Activated naive CD4-positive, alpha-beta T cell treated with anti-CD3 and anti-CD28 coated beads, Interleukin-2, amount 50 U/mL, for 72 hours (primary cell): ENCODE measurements at places on chromosomes 12 and 14.

- no peak for DNase-seq
These were observed 76.7 kb downstream of the GALC start for GRCh38 chr14:87916103-87916885.

DNA sequence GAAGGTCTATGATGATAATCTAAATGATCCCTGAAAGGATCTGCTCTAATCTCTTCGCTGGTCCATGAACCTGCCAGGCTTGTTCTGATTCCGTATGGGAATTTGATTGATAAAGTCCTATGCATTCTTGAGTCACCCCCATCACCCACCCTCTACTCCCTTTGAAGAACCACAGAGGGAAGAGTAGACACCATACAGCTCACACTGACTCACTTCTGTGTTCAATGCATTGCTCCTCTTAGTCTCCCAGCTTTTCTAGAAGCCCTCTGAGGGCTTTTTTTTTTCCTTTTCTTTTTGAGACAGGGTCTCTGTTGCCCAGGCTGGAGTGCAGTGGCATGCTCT lies 18.5 kb upstream of the GPRC5A start:
- no peak for DNase-seq

DNA sequence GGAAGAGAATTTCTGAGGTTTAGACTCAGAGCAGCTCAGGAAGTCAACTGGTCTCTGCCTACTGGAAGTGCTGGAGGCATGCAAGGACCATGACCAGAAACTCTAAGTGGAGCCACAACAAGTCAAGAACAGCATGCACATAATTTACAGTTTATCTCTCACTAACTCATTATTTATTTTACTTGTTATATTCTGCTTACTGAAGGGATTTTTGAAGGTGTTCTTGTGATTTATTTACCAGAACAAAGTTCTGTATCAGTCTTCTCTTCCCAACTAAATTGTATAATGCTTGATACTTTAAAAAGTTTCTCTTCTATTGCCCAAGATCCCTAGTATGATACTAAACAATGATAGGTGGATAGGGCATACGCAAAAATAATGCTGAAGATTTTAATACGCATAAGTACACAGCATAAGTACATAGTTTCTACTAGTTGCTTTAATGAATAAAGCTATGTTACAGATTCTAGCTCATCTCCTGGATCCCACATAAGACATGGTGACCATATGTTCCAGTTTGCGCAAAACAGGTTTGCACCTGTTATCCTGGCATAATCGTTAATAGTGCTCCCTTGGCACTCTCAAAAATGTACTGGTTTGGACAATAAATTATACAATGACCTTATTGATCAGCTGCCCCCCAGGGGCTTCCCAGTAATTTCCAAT lies 11.6 kb upstream of the SPTB start:
- DNase-seq: no peak

- no peak for DNase-seq
These were observed 73.8 kb upstream of the PTPRR start for GRCh38 chr12:70994217-70994788.

DNA sequence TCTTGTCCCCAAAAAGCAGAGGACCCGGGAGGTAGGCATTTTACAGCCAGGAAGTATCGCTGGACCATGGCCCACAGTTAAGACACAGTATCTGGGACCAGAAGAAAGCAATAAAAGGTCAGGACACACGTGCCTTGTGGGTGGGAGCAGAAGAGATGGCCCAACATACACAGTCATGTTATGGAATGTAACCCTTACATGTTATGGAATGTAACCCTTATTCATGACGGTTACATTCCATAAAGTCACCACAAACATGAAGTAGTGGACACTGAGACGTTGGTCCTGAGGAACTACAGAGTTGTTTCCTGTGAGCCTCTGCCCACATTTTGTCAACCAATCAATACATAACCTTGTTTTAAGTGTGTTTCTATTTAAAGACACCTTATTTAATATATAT lies 285.6 kb upstream of the FKBP4 start:
- no peak for DNase-seq

GRCh38 chr12:12207746-12208145 lies 59.1 kb downstream of the LRP6 start:
- DNase-seq: no peak

DNA sequence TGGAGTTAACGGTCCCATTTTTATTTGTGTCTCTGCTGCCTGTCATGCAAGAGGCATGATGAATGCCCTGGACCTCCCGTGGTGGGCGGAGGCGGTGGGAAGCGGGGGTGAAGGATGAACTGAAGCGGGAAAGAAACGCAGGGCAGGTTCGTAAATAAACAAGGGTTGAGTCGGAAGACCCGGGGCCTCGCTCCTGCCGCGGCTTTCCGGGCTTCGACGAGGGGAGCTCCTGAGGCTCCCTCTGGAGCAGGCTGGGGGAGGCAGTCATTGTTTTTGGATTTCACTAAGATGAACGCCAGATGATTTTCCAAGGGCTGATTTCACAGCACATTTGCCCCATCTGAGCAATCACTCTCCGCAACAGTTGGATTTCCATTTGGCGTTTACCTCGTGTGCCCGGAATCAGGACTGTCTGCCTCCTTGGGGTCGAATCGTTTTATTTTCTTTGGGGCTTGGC lies 130.2 kb downstream of the SLC38A6 start:
- no peak for DNase-seq
